SK-N-SH (cell line): ENCODE measurements at places on chromosomes 4 and X. TPM values are rescaled to one million over a fixed set of nuclear protein-coding genes. Genes with fewer than 3 reads are reported as not detected.
A peak's percentile ranks its signal among the peaks of the same experiment; 100 is the strongest.

SPANXA2 gene
- 26.4 TPM in 1 of 2 replicates, not detected in the other for polyA plus RNA-seq

CYSLTR1 gene
- polyA plus RNA-seq: not detected in 2 replicates

LRRC66 gene
- 0.07 and 0.08 TPM in 2 replicates for polyA plus RNA-seq

BDH2 gene
- polyA plus RNA-seq: 57.8 and 95.4 TPM in 2 replicates

ARR3 gene
- polyA plus RNA-seq: not detected in 2 replicates

CD99L2 gene
- 57.7 and 62.9 TPM in 2 replicates for polyA plus RNA-seq

TEX11 gene
- not detected in 2 replicates for polyA plus RNA-seq

SMIM43 gene
- 37.2 and 59.1 TPM in 2 replicates for polyA plus RNA-seq

INTU gene
- polyA plus RNA-seq: 3.3 and 7.3 TPM in 2 replicates

GLRA2 gene
- polyA plus RNA-seq: not detected in 2 replicates

ZNF185 gene
- 10.3 and 10.6 TPM in 2 replicates for polyA plus RNA-seq

DNAAF6 gene
- not detected in 2 replicates for polyA plus RNA-seq

TBX22 gene
- polyA plus RNA-seq: not detected in 2 replicates

DCX gene
- 0.26 and 0.88 TPM in 2 replicates for polyA plus RNA-seq

FGFR3 gene
- polyA plus RNA-seq: 0.62 and 1.1 TPM in 2 replicates

DNA sequence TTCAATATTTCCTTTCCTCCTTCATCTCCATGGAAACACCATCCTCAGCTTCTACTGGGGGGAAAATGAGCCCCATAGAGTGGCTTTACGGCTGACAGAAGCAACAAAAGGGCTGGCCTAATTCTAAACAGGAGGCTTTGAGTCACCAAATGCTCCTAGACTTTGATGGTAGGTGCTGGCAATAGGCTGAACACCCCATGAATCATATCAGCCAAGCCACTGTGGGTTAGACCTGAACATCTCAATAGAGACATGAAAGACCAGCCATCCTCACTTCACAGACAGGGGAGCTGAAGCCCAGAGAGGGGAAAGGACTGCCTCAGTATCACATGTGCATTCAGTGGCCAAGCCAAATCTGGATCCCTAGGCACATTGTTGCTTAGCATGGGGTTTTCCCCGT, 107.6 kb downstream of the AMER1 start:
- no peak for DNase-seq
- H3K4me3 ChIP-seq: no peak overlapping the region
- no peaks in the 10 kb centered on the region for H3K4me1 ChIP-seq
- no peaks in the 10 kb centered on the region for H3K27me3 ChIP-seq

- H3K27ac ChIP-seq: no peak overlapping the region
- H3K4me1 ChIP-seq: no peaks in the 10 kb centered on the region
- H3K27me3 ChIP-seq: no peaks in the 10 kb centered on the region
- H3K36me3 ChIP-seq: no peaks in the 10 kb centered on the region
- no peak overlapping the region for H3K4me3 ChIP-seq
- DNase-seq: no peak
Measured at GRCh38 chrX:129347291-129347690, 176.0 kb downstream of the SMARCA1 start.

DNA sequence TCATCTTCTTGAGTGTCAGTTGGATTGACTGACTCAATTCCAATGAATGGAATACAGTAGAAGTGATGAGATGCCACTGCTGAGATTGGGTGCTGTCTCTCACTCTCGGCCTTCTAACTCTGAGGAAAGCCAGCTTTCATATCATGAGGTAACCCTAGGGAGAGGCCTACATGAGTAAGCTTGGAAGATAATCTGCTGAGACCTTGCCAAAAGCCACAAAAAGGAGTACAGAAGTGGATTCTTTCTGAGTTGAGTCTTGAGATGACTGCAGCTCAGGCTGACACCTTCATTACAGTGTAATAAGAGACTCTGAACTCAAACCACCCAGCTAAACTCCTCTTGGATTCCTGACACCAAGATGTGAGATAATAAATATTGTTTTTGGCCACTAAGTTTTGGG, 537.4 kb upstream of the MAGEB18 start:
- H3K27ac ChIP-seq: no peak overlapping the region
- no peak overlapping the region for H3K4me3 ChIP-seq
- no peaks in the 10 kb centered on the region for H3K27me3 ChIP-seq
- no peak for DNase-seq

DNA sequence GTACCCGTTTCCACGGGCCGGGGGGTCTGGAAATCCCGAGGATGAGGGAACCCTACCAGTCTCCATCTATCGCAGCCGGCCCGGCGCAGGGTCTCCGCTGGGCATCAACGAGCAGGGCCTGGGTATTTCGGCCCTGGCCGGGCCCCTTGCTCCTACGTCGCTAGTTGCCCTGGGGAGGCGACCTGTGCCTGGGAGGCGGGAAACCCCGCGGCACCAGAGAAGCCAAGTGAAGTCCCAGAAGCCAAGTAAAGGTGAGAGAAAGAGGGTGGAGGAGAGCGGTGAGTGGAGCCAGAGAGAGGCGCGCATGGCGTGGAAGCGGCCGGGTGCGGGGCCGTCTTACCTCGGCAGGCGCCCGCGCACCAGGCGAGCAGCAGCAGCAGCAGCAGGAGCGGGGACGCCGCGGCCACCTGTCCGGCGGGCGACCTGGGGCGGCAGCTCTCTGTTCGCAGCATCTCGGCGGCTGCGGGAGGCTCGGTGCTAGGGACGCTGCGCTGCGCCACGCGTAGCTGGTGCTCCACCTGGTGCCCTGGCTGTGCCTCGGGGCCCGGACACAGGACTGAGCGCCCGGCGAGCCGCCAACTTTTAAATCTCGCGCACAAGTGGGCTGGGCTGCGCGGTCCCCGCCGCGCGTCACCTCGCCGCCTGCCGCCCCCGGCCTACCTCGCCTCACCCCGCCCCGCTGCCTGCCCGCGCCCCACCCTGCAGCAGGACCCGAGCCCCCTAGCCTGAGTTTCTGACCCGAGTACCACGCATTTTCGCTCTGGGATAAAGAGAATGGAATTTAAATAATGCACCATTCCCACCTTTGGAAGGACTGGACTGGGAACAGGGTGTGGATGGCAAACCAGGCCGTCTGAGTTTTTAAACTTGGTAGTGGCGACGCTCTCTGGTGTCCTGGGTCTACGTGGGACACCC, at the start of gene NMU:
TSS of gene NMU (minus strand) at position 558 of the 915 bp plus-strand sequence. CDS start at position 452, 106 bp downstream.
- H3K27ac ChIP-seq: no peak within 1 kb of the TSS; the same call in 1 of the 2 replicates
- DNase-seq: peak; percentile 87
- H3K36me3 ChIP-seq: no peaks in the 10 kb centered on the region

GRCh38 chr4:31041385-31041784, 321.2 kb downstream of the PCDH7 start:
- DNase-seq: no peak
- H3K4me1 ChIP-seq: no peaks in the 10 kb centered on the region
- no peak overlapping the region for H3K27ac ChIP-seq
- H3K36me3 ChIP-seq: no peaks in the 10 kb centered on the region
- H3K4me3 ChIP-seq: no peak overlapping the region

DNA sequence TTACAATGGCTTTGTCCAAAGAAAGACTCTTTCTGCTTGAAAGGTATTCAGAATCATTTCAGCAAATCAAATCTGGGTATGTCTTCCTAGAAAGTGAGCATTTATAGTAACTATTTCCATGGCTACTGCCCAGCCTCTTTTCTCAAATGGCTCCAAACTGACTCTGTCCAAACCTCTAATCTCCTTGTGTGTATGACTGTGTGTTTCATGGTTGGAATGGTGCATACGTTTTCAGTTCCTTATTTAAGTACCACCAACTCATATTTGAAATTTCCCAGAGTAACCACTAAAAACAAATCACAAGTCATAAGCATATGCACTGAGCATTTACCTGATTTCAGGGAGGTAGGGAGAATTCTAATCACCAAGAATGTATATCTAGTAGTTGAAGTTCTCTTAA, 106.0 kb downstream of the TMEM144 start:
- no peak overlapping the region for H3K4me3 ChIP-seq
- H3K36me3 ChIP-seq: no peaks in the 10 kb centered on the region
- H3K27ac ChIP-seq: peak overlapping the region; percentile 91
- DNase-seq: no peak

- H3K4me3 ChIP-seq: no peak overlapping the region
- no peaks in the 10 kb centered on the region for H3K36me3 ChIP-seq
- no peaks in the 10 kb centered on the region for H3K27me3 ChIP-seq
Measured at GRCh38 chr4:11949355-11949754, 520.7 kb upstream of the HS3ST1 start.

DNA sequence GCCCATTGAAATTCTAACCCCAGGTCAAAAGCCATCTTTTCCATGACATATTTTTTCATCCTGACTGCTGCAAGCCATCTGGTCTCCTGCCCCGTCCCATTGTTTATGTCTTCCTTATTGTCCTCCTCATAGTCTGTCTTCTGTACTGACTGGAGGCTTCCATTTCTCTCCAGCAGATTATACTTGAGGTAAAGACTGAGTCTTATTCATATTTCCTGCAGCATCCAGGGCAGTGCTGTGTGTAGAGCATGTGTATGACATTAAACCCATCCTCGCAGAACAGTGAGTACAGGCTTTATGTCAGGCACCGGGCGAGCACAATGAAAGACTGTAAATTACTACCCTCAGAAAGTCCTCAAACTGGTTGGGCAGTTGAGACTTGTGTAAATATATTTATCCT, 275.1 kb downstream of the C4orf33 start:
- H3K4me3 ChIP-seq: no peak overlapping the region
- 0 out of 2 replicates have a peak, but pooled peaks cover 6% of the 10 kb centered on the region for H3K27me3 ChIP-seq
- no peak overlapping the region for H3K27ac ChIP-seq
- H3K4me1 ChIP-seq: no peaks in the 10 kb centered on the region
- no peaks in the 10 kb centered on the region for H3K36me3 ChIP-seq

DNA sequence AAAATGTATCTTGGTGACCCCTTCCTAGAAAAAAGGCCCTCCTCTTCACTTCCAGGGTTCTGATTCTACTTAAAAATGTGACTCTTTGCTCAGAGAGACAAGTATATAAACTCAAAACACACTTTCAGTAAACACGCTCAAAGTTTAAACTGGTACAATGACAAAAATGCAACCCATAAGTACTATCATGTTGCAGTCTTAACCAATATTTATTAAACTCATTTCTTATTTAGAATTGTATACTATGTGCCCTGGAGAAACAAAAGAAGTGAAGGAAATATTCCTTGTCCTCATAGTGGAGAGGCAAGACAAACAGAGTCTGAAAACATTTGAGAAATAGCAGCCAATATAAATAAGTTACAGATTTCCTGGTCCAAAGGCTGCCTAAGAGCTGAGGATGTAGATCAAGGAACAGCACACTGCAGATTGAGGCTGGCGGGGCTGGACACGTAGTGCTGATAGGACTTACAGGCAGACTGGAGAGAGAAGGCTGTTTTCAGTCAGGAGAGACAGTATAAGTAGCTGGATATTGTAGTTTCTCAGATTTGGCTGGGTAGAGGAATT, 39.1 kb upstream of the ANXA3 start:
- H3K4me3 ChIP-seq: no peak overlapping the region
- no peak for DNase-seq
- no peak overlapping the region for H3K27ac ChIP-seq
- no peaks in the 10 kb centered on the region; the same call in 1 of the 2 replicates for H3K4me1 ChIP-seq
- H3K27me3 ChIP-seq: no peaks in the 10 kb centered on the region
- peaks cover 19% of the 10 kb centered on the region for H3K36me3 ChIP-seq

DNA sequence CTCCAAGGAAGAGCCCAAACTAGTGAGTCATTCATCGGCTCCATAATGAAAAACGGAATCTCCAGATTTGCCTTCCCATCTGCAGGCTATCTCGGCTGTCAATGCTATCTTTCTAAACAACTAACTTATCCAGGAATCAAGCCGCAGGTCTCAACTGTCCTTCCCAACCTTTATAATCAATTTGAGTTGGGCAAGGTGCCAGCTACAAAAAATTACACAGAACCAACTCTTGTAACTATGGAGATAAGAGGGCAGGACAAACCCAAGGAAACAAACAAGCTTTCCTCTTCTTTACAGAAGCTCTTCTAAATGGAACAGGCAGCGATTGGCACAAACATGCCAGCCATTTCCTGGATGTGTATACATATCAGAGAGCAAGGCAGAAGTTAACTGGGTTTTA, 61.2 kb upstream of the RAI2 start:
- H3K27ac ChIP-seq: no peak overlapping the region
- H3K36me3 ChIP-seq: no peaks in the 10 kb centered on the region
- peak; percentile 20 for DNase-seq
- no peaks in the 10 kb centered on the region for H3K4me1 ChIP-seq
- no peak overlapping the region for H3K4me3 ChIP-seq

- H3K36me3 ChIP-seq: no peaks in the 10 kb centered on the region
- H3K4me3 ChIP-seq: no peak overlapping the region
- no peaks in the 10 kb centered on the region for H3K4me1 ChIP-seq
- no peaks in the 10 kb centered on the region for H3K27me3 ChIP-seq
Measured at GRCh38 chr4:83022724-83023450, 12.1 kb upstream of the COPS4 start.

GRCh38 chr4:31068257-31069075, 348.3 kb downstream of the PCDH7 start:
- H3K27me3 ChIP-seq: no peaks in the 10 kb centered on the region
- no peak for DNase-seq
- no peaks in the 10 kb centered on the region for H3K4me1 ChIP-seq
- H3K27ac ChIP-seq: no peak overlapping the region
- no peaks in the 10 kb centered on the region for H3K36me3 ChIP-seq

DNA sequence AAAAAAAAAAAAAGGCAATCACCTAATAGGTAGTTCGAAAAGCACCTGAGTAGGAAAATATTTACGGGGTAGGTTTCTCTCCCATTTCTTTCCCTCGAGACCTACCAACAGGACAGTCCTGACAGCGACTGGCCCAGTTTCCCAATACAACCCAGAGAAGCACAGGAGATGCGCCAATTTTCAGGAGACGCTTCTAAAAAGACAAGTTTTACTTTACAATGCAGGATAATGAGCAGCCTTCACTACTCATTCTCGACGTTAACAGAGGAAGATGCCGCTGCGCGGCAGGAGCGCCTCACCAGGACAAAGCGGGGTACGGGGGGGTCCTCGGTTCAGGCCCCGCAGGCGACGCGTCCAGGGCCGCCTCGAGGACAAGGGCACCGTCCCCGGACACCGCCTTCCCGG, 708 bp downstream of the BCLAF3 start:
- no peak overlapping the region; the same call in 1 of the 2 replicates for H3K27ac ChIP-seq
- DNase-seq: no peak
- peaks cover 3% of the 10 kb centered on the region for H3K4me1 ChIP-seq

- H3K4me3 ChIP-seq: no peak overlapping the region
- H3K27me3 ChIP-seq: peaks cover 27% of the 10 kb centered on the region
- H3K4me1 ChIP-seq: peaks cover 9% of the 10 kb centered on the region; the same call in 1 of the 2 replicates
- no peak overlapping the region for H3K27ac ChIP-seq
- no peaks in the 10 kb centered on the region for H3K36me3 ChIP-seq
- no peak for DNase-seq
Measured at GRCh38 chrX:68896581-68896980, 67.8 kb downstream of the EFNB1 start.

- no peaks in the 10 kb centered on the region for H3K36me3 ChIP-seq
- no peaks in the 10 kb centered on the region for H3K27me3 ChIP-seq
- H3K4me3 ChIP-seq: no peak overlapping the region; the same call in 1 of the 2 replicates
Measured at GRCh38 chr4:155809835-155810234, 51.0 kb downstream of the GUCY1B1 start.

GRCh38 chr4:48047896-48048295, 31.3 kb downstream of the NIPAL1 start:
- peak; percentile 8 for DNase-seq
- H3K4me1 ChIP-seq: no peaks in the 10 kb centered on the region
- H3K27ac ChIP-seq: no peak overlapping the region
- H3K27me3 ChIP-seq: no peaks in the 10 kb centered on the region
- H3K36me3 ChIP-seq: no peaks in the 10 kb centered on the region
